ENCODE measurements at places on chromosomes 1 and 21.

GRCh38 chr1:913491-914130 lies 10.1 kb upstream of the SAMD11 start:
- no peak for DNase-seq

GRCh38 chr1:227273557-227273956 lies 44.7 kb downstream of the CDC42BPA start:
- DNase-seq: no peak

DNA sequence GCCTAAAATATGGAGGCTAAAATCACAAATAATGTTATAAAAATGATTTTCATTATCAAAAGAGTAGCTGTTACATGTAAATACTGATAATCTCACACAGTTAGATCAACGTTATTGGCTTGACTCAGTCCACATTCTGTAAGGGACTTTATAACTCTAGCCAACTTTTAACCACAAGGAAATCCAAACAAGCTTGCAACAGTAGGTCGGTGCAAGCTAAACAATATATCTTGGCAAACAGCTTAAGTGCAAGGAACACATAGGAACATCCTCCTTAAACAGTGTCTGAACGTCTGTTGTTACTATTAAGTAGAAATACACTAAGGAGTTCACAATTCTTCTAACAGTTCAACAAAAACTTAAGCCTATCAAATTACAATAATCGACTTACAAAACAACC lies 126.7 kb downstream of the EIF4G3 start:
- DNase-seq: no peak

- no peak for DNase-seq
Observed at GRCh38 chr1:153337980-153338853, 10.4 kb downstream of the PGLYRP4 start.

GRCh38 chr1:206809504-206810084 lies 37.3 kb upstream of the IL10 start:
- no peak for DNase-seq

DNA sequence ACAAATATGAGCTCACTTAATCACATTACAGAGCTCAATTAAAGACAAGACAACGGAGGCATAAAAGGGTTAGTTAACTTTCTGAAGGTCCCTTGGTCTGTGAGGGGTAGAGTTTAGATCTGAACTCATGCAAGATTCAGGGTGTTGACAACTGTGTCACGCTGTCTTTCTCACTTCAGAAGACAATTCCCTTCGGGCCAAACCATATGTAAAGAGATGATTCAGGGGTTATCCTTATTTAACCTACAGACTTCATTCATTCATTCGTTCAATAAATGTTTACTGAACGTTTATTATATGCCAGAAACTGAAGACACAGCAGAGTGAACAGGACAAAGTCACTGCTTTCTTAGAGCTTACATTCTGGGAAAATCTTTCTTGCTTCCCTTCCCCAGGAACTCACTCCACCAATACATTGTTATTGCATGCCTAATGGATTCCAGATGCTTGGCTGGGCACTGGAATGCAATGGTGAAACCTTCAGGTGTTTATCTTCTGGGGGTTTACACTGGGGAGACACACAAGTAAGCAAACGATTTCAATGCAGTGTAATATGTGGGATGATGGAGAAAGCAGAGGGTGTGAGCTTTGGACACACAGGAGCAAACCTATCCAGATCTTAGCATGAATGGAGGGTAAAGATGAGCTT lies 6.4 kb downstream of the XCL1 start:
- no peak for DNase-seq

All from activated T-cell treated with anti-CD3 and anti-CD28 coated beads for 48 hours (primary cell).